Lower leg skin (tissue), 4 donors: ENCODE measurements at places on chromosomes 1 and 21. TPM values are rescaled to one million over a fixed set of nuclear protein-coding genes. Genes with fewer than 3 reads are reported as not detected.
A peak's percentile ranks its signal among the peaks of the same experiment; 100 is the strongest.

DNA sequence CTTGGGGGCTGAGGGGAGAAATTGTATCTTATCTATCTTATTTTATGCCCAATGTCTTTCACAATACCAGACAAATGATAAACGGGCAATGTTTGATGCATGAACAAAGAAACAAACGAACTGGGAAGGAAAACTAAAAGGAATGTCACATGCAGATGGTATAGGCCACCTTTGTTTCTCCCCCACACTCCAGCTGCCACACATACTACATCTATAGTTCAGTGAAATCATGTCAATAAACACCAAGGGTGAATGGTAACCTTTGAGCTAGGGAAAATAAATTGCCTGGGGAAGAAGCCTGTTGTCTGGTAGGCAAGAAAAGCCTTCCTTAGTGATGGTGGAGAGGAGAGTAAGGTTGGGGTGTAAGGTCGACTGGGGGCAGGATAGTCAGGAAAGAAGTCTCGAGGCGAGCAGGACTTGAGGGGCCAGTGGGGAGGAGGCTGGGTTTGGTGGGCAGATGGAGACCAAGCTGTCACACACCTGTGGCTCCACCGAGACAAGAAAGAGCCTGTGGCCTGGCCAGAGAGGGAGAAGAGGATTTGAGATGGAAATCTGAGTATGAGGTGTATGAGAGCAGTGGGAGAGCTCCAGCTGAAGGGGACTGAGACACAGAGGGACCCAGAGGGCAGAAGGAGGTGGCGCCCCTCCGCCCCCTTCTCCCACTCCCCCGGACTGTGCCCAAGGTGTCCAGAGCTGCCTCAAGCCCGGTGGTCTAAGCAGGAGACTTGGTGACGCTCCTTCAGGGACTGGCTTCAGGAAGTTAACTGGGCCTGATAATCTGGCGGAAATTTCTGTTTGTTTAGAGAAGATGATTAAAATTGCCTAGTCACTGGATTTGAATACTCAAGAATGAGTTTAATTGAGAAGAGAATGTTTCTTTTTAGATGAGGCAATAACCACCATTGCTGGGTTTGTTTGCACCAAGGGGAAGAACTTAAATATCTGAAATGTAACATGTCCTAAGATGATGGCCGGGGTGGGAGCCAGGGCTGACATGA lies 37.3 kb downstream of the ATF3 start:
- no peak for DNase-seq

- no peak for DNase-seq
Measured at GRCh38 chr1:217004776-217005436, 281.7 kb upstream of the ESRRG start.

- DNase-seq = no peak
Measured at GRCh38 chr1:25661043-25661815, 44.6 kb downstream of the MAN1C1 start.

GRCh38 chr1:229674042-229674441 lies 48.0 kb downstream of the URB2 start:
- DNase-seq = no peak

DNA sequence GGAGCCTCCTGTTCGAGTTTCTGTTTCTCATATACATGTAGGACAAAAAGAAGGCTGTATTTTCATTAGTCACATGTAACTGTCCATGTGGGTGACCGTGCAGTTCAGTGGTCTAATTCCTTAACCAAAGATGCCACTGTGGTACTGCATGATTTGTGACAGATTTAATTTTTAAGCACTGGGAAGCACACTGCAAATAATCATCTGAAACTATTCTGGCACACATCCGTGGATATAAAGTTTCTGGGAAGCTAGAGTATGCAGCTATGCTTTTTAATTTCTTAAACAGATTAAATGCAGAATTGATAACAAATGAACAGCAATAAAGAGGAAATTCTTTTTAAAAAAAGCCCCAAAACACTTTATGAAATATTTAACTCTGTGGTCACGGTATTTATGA lies 254.8 kb downstream of the LMO4 start:
- no peak for DNase-seq

DNA sequence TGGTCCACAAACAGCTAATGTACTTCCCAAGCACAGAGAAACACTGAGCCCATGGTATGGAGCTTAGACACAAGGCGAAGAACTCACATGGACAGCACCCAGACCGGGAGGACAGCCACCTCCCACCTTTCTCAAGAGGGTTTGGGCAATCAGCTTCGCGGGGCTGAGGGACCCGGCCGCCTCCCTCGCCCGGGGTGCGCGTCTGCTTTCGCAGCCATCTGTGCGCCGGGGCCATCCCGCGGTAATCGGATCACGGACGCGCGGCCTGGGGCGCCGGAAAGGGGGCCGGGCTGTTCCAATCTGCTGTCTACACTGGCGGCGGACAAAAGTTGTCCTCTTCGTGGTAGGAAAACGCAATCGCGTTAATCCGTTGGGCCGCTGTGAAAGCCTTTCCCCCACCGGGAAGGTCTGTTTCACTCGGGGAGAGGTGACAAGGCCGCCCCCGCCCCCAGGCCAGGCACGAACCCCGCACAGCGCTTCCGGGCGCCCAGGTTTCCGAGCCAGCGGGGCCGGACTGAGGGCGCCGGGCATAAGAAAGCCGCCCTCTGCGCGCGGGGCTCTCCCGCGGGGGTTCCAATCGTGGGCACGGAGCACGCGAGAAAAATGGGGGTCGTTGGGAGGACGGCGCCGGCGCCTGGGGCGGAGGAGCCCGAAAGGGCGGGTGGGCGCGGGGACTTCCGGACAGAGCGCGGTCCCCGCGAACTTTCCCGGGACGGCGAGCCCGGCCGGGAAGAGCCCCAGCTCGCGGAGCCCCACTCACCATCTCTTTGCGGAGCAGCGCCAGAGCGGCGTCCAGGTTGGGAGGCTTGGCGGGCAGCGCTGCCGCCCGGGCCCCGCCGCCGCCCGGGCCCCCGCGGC lies 664 bp downstream of the FAM89A start:
- peak; percentile 87 for DNase-seq

DNA sequence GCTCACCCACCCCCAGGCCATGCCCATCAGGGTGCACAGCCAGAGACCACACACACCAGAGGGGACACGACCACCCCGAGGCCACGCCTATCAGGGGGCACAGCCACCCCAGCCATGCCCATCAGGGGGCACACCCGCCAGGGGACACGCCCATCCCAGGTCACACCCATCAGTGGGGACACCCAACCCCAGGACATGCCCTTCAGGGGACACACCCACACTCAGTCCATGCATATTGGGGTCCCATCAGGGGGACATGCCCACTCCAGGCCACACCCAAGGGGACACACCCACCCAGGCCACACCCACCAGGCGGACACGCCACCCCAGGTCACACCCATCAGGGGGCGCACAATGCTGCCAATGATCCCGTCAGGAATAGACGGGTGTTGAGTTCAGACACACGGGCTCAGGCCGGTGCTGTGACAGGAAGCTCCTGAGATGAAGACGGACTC lies 20.7 kb downstream of the MCM3AP start:
- no peak for DNase-seq

- DNase-seq = no peak
Measured at GRCh38 chr1:172270605-172271004, 149.9 kb upstream of the C1orf105 start.

DNA sequence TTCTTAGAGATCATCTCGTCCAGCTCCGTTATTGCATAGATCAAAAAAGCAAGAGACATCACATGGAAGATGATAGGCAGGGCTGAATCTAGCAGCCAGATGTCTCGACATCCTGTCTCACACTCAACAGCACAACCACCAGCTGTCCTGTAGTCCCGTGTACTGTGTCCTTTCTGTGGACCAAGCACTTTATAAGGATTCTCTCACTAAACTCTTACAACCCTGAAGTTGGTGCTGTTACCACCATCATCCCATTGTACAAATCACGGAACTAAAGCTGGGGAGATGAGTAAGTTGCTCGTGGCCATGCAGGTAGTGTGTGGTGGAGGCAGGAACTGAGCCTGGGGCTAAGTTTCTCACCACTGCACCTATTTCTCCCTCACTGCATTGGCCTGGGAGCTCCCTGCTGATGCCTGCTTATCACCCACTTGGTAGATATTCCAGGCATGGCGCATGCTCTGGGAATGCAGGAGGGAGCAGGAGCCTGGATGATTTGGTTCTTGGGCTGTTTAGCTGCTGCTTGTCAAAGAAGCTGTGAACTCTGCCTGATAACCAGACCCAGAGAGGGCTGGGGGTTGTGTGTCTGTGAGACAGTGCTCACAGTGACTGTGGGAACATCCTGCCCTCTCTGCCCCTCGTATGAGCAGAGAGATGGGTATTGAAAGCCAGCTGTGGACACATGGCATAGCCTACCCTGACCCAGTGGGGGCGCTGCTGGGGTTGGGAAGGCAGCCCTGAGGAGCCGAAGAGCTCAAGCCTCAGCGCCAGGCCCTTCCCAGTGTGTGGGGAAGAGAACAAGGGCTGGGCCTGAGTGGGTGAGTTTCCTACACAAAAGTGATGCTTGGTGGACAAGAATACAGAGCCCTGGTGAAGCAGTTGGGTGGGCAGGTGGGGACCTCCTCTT lies 13.6 kb downstream of the PPFIA4 start:
- DNase-seq = peak; percentile 82

DNA sequence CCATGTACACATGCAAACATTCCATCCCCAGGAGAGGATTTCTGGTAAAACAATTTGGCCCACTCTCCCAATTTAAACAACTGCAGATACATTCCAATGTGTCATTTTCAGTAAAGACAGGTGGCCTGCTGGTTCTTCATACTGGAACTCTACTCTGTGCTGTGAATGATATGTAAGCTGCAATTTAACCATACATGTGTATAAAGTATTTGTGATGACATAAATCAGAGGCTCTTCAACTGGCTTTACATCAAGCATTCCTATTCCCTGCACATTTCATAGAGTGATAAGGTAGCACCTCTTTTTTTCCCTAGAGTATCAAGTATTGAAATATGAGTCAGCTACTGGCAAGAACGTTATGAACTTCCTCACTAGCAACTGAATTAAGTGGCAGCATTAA lies 649.5 kb upstream of the ADGRL2 start:
- no peak for DNase-seq

- DNase-seq = no peak
Measured at GRCh38 chr1:195202241-195202640, 1406.0 kb downstream of the KCNT2 start.

GRCh38 chr1:107727866-107728265 lies 237.1 kb downstream of the VAV3 start:
- DNase-seq = no peak

DNA sequence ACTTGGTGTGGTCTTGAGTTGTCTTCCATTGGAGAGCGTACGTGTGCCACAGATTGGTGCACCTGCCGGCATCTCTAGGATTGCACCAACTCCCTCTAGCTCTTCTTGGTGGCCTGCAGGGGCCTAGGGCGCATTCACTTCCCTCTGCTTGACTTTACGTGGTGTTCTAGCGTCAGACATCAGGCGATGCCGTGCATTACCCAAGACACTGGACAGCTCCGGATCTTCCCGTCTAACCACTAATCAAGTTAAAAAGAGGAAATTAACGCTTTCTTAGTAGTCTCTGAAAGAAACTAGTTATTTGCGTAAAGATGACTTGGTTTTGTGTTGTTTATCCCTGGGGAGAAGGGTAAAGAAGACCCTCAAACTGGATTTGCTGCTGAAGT lies 510 bp upstream of the IL10RB start:
- DNase-seq = peak; percentile 88

Gene MMEL1
- total RNA-seq = 3.5 TPM

Gene ZMPSTE24
- 27.1 TPM for total RNA-seq

Gene OR2T11
- total RNA-seq = not detected

Gene DOP1B
- 29.6 TPM for total RNA-seq
